ENCODE measurements at places on chromosomes 4 and X. TPM values are rescaled to one million over a fixed set of nuclear protein-coding genes. Genes with fewer than 3 reads are reported as not detected.

- no peak for DNase-seq
Observed at GRCh38 chr4:142582340-142582739, 263.8 kb downstream of the INPP4B start.

The DRP2 gene
- total RNA-seq: 0.82 TPM

The GATA1 gene
- total RNA-seq: not detected

DNA sequence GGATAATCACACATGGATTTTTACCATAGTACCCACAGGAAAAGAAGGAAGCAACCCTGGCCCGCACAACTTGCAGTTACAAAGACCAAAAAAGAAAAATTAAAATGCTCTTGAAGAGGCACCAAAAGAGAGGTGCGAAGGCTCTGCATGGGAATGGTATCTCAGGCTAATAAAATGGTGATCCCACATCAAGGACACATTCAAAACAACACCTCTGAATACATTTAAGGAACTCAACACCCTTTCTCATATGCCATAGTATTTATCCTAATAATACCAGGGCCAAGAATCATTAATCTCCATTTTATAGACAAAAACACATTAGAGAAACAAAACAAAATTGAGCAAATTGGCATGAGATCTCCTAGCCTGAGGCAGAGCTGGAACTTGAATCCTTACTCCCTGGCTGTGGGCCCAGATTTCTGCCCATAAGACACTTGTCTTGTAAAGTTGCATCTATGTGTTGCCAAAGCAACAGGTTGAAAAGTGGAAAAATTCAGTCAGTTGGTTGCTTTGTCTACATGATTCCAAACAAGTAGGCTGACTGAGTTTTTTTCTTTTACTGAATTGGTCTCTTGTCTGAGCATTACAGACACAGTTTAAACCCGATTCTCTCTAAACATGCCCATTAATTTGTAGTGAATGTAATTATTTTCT, 33.5 kb downstream of the GUCY2F start:
- DNase-seq: no peak

GRCh38 chr4:152693871-152694270, 14.1 kb upstream of the TMEM154 start:
- no peak for DNase-seq

The P2RY8 gene
- total RNA-seq: 6.0 TPM

The ARX gene
- total RNA-seq: not detected

All from transverse colon (tissue), 4 donors.